ENCODE measurements at places on chromosomes 7 and 10.

GRCh38 chr10:46234431-46235060, 52.3 kb upstream of the ANTXRL start:
- H3K27ac ChIP-seq, result no peak overlapping the region
- no peaks in the 10 kb centered on the region for H3K27me3 ChIP-seq
- H3K36me3 ChIP-seq, result no peaks in the 10 kb centered on the region
- H3K4me1 ChIP-seq, result no peaks in the 10 kb centered on the region
- no peak overlapping the region for H3K4me3 ChIP-seq
- peak; percentile 13 for DNase-seq

DNA sequence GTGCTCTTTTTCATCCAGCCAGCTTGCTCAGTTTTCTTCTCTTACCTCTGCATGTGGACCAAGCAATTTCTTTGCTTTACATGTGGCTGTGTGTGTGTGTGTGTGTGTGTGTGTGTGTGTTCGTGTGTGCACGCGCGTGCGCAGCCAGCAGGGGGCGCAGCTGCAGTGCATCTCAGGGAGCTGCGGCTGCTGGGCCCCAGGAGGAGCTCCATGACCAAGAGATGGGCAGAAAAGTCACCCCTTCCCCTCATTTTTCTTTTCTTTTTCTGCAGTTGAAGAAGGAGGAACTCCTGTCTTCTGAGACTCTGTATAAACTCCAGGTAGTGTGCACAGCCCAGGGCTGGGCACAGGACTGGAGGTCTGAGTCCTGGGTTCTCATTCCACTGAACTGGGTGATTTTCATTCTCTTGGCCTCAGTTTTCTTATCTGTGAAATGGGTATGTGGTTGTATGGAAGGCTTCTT, 41.8 kb downstream of the BLNK start:
- no peak overlapping the region for H3K27ac ChIP-seq
- H3K4me1 ChIP-seq, result no peaks in the 10 kb centered on the region
- no peaks in the 10 kb centered on the region for H3K36me3 ChIP-seq
- H3K27me3 ChIP-seq, result no peaks in the 10 kb centered on the region

DNA sequence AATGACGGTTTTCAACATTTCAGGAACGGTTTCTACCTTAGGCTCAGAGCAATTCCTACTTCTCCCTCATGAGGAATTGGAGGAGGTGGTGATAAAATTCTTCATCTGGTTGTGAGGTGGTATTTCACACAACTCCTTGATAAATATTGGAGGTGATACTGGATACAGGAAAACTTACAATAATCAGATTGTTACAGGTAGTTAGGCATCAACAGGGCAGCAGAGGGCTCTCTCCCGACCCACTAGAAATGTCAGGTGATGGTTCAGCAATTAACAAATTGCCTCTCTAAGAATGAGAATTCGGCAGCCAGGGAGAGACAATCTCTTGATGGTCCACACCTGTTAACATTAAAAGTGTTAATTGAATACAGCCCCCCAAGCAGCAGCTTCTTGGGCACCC, 22.6 kb downstream of the ZNF786 start:
- no peak overlapping the region for H3K27ac ChIP-seq
- no peak overlapping the region for H3K4me3 ChIP-seq
- H3K36me3 ChIP-seq, result no peaks in the 10 kb centered on the region
- no peaks in the 10 kb centered on the region for H3K4me1 ChIP-seq
- H3K27me3 ChIP-seq, result no peaks in the 10 kb centered on the region

- no peak for DNase-seq
- H3K27ac ChIP-seq, result no peak overlapping the region
- no peaks in the 10 kb centered on the region for H3K4me1 ChIP-seq
- H3K4me3 ChIP-seq, result no peak overlapping the region
Observed at GRCh38 chr10:21668831-21669230, 134.8 kb downstream of the MLLT10 start.

GRCh38 chr7:133230591-133231194, 22.2 kb upstream of the EXOC4 start:
- H3K27ac ChIP-seq, result no peak overlapping the region
- H3K4me3 ChIP-seq, result no peak overlapping the region
- DNase-seq, result no peak
- H3K36me3 ChIP-seq, result no peaks in the 10 kb centered on the region
- H3K4me1 ChIP-seq, result no peaks in the 10 kb centered on the region

DNA sequence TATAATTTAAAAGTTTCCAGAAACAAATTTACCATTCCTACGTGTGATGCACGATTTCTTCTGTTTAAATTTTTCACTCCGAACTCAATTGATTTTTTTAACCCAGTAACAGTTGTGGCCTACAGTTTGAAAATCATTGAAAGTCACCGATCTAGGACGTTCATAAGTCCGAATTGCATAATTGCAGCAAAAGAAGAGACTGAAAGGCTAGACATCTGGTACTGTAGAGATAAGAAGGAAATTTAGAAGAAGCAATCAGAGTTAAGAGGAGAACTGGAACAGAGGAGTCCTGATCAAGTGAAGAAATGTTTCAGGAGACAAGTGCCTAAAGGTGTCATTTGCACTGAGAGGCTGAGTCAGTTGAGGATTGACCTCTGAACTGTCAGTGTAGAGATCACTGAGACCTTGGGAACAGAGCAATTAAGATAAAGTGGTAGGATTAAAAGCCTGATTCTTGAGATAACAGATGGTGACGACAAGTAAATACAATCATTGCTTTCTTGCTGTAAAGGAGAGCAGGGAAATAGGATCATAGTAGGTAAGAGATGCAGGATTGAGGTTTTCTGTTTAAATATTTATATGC, 73.5 kb downstream of the ZFAND4 start:
- no peak overlapping the region for H3K27ac ChIP-seq
- H3K4me3 ChIP-seq, result no peak overlapping the region
- H3K36me3 ChIP-seq, result no peaks in the 10 kb centered on the region
- DNase-seq, result no peak
- no peaks in the 10 kb centered on the region for H3K27me3 ChIP-seq
- no peaks in the 10 kb centered on the region for H3K4me1 ChIP-seq

DNA sequence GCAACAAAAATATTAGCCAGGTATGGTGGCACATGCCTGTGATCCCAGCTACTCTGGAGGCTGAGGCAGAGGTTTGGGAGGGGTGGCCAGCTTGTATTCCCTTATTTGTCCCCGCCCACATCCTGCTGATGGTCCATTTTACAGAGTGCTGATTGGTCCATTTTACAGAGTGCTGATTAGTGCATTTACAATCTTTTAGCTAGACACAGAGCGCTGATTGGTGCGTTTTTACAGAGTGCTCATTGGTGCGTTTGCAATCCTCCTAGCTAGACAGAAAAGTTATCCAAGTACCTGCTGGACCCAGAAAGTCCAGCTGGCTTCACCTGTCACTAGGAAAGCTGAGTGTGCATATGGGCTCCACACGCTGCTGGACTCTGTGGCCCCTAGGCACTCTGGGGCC, 40.0 kb upstream of the RASGEF1A start:
- no peak overlapping the region for H3K4me3 ChIP-seq
- H3K27me3 ChIP-seq, result no peaks in the 10 kb centered on the region
- no peak for DNase-seq
- H3K36me3 ChIP-seq, result no peaks in the 10 kb centered on the region

DNA sequence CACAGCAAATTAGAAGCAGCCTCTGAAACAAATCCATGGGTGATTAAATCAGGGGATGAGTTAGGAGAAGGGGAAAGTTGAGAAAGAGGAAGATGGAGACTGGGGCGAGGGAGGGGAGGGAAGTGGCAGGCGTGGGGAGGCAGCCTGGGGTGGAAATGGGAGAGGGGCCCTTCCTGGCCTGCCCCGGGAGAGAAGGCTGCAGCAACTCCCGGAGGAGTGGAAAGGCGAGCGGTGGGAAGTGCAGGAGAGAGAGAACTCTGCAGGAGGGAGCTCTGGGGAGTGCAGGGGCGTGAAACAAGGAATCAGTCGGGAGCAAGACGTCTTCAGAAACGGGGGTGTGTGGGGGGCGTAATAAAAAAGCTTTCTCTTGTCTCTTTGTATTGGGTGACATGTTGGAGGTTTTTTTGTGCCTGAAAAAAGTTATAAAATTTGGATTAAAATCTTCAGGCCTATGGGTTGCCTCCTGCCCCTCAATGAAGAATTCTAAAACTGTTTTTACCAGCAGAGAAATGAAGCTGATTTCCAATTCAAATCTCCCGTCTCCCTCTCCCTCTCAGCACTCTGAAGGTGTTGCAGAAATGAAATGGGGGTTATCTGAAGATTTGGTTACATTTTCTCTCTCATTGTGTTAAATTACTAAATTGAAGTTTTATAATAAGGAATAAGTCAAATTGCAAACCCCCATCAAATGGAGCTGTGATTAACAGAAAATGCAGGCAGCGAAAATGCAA, 4.7 kb upstream of the UNCX start:
- no peak for DNase-seq
- no peaks in the 10 kb centered on the region for H3K4me1 ChIP-seq
- H3K27ac ChIP-seq, result no peak overlapping the region
- no peak overlapping the region for H3K4me3 ChIP-seq

DNA sequence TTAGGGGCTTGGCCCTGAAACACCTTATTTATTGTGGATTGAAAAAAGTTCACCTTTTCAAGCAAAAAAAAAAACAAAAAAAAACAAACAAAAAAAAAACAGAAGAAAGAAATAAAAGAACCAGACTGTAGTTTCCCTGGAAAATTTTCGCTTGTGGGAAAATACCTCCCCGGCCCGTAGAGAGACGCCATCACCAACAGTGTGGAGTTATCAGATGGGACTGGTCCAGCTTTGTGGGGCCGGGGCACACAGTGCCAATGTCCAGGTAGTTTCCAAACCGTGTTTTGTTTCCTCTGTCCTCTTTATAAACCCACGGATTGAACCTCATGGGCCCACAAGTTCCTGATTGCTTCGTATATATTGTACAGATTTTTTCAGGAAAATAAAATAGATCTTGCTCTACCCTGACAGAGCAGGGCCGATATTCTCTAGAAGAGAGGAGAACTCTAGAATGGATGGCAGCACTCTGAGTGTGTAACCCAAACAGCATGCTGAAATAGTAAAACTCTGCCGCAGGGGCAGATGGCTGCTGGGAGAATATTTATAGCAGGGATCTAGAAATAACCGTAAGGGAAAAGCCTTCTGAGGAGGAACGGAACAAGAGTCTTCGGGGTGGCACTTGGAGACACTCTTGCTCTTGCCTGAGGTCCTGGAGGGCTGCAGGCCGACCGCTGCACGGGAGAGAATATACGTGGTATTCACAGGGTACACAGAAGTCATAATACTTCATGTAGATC, 241.0 kb downstream of the FRMD4A start:
- no peak overlapping the region for H3K27ac ChIP-seq
- H3K27me3 ChIP-seq, result no peaks in the 10 kb centered on the region
- H3K4me1 ChIP-seq, result no peaks in the 10 kb centered on the region
- no peaks in the 10 kb centered on the region for H3K36me3 ChIP-seq
- DNase-seq, result no peak

- no peaks in the 10 kb centered on the region for H3K36me3 ChIP-seq
- H3K27ac ChIP-seq, result no peak overlapping the region
- H3K4me3 ChIP-seq, result no peak overlapping the region
- H3K27me3 ChIP-seq, result no peaks in the 10 kb centered on the region
- peaks cover 42% of the 10 kb centered on the region for H3K4me1 ChIP-seq
- DNase-seq, result no peak
Observed at GRCh38 chr10:110415809-110416208, 81.9 kb upstream of the DUSP5 start.

- H3K27ac ChIP-seq, result no peak overlapping the region
- no peak overlapping the region for H3K4me3 ChIP-seq
- no peaks in the 10 kb centered on the region for H3K4me1 ChIP-seq
- DNase-seq, result no peak
- H3K36me3 ChIP-seq, result no peaks in the 10 kb centered on the region
Observed at GRCh38 chr7:84230491-84230890, 35.9 kb upstream of the SEMA3A start.

GRCh38 chr10:114682121-114682520, 24.0 kb upstream of the ABLIM1 start:
- no peaks in the 10 kb centered on the region for H3K36me3 ChIP-seq
- H3K4me1 ChIP-seq, result no peaks in the 10 kb centered on the region
- H3K4me3 ChIP-seq, result no peak overlapping the region
- DNase-seq, result no peak
- no peak overlapping the region for H3K27ac ChIP-seq
- no peaks in the 10 kb centered on the region for H3K27me3 ChIP-seq

DNA sequence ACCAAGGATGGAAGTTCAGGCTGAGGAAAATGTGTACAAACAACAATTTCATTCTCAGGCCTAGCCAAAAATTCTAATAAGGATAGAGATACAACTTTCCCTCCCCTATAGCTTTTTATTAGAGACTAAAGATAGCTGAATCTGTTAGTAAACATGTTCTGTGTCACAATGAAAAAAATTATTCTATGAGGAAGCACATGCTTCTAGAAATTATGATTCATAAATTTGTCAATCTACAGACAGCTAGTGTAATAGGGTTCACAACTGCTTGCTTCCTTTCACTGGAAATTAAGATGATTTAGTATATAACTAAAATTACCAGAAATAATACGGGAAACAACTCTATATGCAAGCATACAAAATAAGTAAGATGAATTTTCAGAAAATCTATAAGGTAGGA, 56.6 kb downstream of the CCDC3 start:
- H3K27ac ChIP-seq, result no peak overlapping the region
- H3K4me3 ChIP-seq, result no peak overlapping the region
- no peaks in the 10 kb centered on the region for H3K27me3 ChIP-seq
- DNase-seq, result no peak

All from naive thymus-derived CD4-positive, alpha-beta T cell (primary cell).